ENCODE measurements at places on chromosomes 12 and 14.

GRCh38 chr12:43655586-43655985, 103.0 kb downstream of the PUS7L start:
- no peak for DNase-seq

DNA sequence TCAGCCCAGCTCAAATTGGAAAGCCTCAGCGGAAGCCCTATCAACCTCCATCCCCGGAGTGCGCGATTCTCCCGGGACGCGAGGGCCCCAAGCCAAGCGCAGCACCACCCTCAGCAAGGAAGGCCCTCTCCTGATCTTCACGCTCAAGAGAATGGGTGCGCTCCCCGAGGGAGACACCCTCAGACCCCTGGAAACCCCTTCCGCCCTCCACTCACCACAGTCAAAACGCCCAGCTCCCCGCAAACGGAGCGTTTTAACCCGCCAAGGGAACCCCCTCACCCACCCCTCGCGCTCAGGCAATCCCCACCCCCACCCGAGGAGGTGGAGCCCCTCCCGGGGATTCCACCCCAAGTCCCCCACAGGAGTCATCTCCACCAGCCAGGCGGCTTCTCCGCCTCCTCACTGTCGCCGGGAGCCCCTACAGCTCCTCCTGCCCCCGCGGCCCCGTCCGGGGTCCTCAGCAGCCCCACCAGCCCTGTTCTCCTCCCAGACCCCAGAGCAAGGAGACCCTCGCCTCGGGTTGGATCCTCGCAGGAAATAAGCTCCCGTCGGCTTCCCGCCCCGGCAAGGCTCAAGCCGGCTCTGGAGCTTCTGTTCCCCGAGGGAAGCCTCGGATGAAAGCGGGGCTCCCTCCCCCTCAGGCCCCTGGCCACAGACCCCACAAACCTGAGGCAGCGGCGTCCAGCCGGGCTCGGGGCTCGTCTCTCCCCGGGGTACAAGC, 507 bp downstream of the BAZ2A start:
- DNase-seq, result no peak

DNA sequence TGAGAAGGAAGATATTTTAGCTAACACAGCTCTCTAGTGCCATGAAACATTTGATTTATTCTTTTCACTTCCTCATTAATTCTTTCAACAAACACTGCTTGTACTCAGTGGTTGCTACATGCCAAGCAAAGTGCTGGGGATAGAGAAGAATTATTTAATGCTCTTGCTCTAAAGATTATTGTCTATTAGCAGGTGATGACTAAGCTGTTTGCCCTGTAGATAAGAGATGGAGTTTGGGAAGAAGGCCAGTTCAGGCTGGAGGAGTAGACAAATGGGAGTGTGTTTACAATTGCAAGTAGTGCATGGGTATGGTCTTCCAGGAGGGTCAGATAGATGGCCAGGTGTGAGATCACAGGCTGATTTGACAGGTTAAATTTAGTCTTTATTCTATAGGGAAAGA, 99.8 kb upstream of the SEL1L start:
- no peak for DNase-seq

DNA sequence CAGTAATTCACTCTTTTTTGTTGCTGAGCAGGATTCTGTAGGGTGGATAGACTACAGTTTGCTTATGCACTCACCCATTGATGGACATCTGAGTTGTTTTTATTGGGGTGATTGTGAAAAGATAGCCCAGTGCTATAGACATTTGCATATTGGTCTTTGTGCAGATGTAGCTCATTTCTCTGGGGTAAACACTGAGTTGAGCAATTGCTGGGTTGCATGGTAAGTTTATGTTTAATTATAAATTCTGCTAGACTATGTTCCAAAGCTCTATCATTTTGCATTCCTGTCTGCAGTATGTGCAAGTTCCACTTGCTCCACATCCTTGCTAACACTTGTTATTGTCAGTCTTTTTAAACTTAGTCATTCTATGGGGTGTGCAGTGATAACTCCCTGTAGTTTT, 65.4 kb upstream of the RFLNA start:
- DNase-seq, result no peak

GRCh38 chr12:48767047-48767446, 21.8 kb downstream of the ADCY6 start:
- DNase-seq, result no peak

DNA sequence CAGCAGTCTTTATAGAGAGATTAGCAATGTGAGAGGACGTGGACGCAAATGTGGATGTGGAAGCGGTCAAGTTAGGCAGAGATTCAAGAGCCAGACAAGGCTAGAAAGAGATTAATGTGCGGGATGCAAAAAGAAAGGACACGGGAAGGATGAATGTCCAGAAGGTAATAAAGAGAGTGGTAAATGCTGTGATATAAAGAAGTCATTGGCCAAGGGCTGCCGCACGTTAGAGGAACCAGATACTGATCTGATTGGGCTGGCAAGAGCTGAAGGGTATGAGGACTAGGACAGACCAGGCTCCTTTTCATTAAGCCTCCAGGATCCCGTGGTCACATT, 59.5 kb downstream of the DHRS2 start:
- DNase-seq, result no peak

GRCh38 chr12:111313833-111314259, 55.0 kb downstream of the PHETA1 start:
- peak; percentile 67 for DNase-seq

Measured in stimulated activated CD4-positive, alpha-beta T cell treated with anti-CD3 and anti-CD28 coated beads, Interleukin-1b, Interleukin-23, amount 100 ng/mL, for 1 hour (primary cell).